ENCODE measurements at places on chromosomes 2 and 18. TPM values are rescaled to one million over a fixed set of nuclear protein-coding genes. Genes with fewer than 3 reads are reported as not detected.
A peak's percentile ranks its signal among the peaks of the same experiment; 100 is the strongest.

- peaks cover 28% of the 10 kb centered on the region for H3K4me1 ChIP-seq
- DNase-seq: no peak
- H3K4me3 ChIP-seq: peak overlapping the region; percentile 96
- no peaks in the 10 kb centered on the region for H3K27me3 ChIP-seq
- H3K27ac ChIP-seq: peak overlapping the region; percentile 87
- no peaks in the 10 kb centered on the region for H3K36me3 ChIP-seq
Observed at GRCh38 chr2:108535357-108535631, 1.0 kb downstream of the LIMS1 start.

DNA sequence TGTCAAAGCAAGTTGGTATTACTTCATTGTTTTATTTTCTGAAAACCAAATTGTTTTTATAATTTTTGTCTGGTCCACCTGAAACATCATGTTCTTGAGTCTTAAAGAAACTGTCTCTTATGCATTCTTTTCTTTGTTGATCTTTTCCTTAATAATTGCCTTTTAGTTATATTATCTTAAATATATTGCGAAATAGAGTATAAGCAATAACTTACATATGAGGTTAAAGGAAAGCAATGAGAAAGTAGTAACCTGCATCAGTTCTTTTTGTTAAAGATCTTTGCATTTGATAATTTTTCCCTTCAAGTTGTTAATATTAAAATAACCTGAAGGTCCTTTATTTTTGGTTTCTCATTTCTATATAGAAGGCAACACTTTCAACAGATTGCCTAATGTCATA, 315.0 kb downstream of the CTNNA2 start:
- H3K36me3 ChIP-seq: no peaks in the 10 kb centered on the region
- no peak overlapping the region for H3K4me3 ChIP-seq
- no peak overlapping the region for H3K27ac ChIP-seq
- no peaks in the 10 kb centered on the region for H3K4me1 ChIP-seq

DNA sequence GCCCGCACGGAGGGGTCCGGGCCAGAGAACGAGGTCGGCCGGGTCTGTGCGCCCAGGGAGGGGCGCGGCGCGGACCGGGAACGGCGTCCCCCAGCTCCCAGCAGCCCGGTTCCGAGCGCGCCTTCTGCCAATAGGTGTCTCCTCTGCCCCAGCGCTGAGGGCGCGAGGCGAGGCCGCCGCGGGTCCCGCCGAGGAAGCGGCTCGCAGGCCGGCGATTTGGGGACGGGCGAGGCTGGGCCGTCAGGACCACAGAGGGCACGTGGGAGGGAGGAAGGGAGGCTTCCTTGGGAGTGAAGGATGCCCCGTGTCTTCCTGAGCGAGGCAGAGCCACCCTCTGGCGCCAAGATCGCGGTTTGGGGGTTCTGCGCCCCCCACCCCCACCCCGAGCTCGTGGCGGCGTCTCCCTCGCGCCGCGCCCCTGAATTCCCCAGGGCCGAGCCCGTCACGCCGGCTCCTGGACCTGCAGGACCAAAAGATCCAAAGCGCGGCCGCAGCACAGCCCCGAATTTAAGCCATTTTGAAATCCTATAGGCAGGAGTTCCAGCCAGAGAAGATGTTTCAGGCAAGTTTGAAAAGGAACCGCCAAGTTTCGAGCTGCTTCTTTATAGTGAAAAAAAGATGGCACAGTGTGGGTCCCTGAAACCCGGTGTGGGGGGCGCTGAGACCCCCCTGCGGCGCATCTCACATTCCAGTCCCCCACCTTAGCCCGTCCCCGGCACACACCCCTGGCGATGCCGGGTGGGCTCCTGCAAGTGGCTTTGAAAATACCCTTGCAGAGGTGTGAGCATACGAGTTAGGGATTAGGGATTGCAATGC, 909 bp downstream of the NFATC1 start:
- peak overlapping the region; percentile 56 for H3K4me3 ChIP-seq
- no peaks in the 10 kb centered on the region for H3K36me3 ChIP-seq
- peaks cover 39% of the 10 kb centered on the region for H3K4me1 ChIP-seq
- H3K27ac ChIP-seq: no peak overlapping the region

DNA sequence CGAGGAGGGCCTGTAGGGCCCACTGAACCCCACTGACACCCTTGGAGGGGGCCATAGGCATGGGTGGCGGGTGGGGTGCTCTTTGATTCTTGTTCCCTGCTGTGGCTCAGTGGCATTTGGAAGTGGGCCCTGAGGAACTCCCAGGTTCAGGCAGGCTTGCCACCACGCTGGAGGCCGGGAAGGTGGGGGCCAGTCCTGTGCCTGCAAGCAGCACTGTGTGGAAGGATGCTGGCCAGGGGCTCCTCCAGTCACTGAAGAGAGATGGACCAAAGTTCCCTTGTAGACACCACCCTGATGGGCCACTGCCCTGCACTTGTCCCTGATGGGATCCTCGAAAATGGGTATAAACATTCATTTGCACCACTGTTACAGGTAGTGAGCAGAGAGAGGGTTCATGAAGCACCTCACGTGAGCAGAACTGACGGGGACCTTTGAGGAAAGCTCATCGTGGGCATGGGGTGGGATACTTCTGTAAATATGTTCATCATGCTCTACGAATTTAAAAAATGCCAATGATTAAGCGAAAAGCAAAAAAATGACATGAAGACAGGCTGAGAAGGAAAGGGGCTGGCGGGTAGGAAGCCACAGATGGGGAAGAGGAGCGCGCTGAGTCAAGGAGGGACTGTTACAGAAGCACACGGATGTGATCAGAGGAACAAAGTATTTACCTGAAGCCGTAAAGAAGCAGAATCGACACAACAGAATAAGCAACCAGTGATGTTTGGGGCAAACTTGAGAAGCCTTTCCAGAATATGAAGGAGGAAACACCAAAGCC, 45.2 kb upstream of the ASB1 start:
- H3K4me1 ChIP-seq: peaks cover 32% of the 10 kb centered on the region
- H3K4me3 ChIP-seq: no peak overlapping the region
- H3K27me3 ChIP-seq: peaks cover 1% of the 10 kb centered on the region
- no peak for DNase-seq

DNA sequence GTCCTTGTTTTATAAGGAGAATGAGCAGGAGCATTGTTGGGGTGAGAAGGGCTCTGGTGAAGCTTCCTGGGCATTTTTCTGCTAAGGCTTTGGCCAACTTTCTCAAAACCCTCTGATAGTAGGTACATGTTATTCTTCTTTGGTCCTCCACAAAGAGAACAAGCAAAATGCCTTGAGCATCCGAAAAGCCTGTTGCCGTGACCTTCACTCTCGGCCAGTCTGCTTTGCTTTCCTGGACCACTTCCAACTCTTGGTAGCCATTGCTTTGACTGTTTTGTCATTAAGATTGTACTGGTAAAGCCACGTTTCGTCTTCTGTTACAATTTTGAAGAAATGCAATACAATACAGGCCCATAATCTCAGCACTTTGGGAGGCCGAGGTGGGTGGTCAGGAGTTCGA, 27.4 kb upstream of the ALLC start:
- H3K27me3 ChIP-seq: peaks cover 20% of the 10 kb centered on the region
- H3K36me3 ChIP-seq: no peaks in the 10 kb centered on the region
- no peak overlapping the region for H3K27ac ChIP-seq
- peaks cover 1% of the 10 kb centered on the region for H3K4me1 ChIP-seq
- DNase-seq: no peak
- no peak overlapping the region for H3K4me3 ChIP-seq

GRCh38 chr2:211766689-211767088, 771.9 kb downstream of the ERBB4 start:
- H3K4me1 ChIP-seq: no peaks in the 10 kb centered on the region
- no peaks in the 10 kb centered on the region for H3K27me3 ChIP-seq
- no peak overlapping the region for H3K4me3 ChIP-seq

DNA sequence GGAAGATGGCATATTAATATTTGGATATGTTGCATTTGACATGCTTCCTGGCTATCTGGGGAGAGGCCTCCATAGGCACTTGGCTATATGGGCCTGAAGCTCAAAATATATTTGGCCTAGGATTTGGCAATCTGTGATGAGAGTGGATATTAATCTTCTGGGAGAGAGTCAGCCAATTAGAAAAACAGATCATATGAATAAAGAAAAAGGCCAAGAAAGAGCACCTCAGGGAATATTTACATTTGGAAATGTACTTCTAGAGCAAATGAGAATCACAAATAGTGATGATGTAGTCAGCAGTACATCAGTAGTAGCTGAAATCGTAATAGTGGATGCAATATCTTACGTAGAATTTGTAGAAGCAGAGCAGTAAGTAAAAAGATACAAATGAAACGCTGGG, 277.0 kb downstream of the CTNNA2 start:
- no peaks in the 10 kb centered on the region for H3K4me1 ChIP-seq
- no peak for DNase-seq
- H3K4me3 ChIP-seq: no peak overlapping the region
- H3K36me3 ChIP-seq: no peaks in the 10 kb centered on the region

DNA sequence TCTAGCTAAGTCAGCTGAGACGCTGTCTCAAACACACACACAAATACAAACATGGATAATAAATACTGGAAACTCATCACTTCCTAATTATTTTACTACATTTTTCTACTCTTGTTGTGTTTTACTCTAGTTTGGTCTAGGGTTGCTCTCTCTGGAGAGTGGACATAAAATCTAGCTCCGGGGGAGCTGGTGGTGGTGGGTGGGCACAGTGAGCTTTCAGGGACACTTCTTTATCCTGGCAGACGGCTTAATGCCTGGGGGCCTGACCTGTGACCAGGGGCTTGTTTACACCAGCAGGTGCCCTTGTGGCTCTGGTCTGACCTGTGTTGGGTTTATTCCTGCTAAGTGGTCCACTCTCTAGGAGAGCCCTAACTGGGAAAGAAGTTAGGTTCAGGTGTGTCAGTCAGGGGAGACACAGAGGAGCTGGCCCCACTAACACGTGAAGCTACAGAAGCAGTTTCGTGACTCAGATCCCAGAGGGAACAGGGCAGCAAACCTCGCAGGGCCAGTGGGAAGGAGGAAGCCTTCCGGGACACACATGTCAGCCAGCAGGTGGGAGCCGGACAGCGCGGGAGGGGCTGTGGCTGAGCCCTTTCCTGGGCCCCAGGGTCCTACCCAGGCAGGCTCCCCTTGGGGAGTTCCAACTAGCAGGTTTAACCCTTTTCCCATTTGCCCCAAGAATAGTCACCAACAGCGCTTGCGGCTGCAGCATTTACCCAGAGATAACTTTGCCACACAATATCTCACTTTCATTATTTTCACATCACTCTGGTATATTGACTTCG, 22.5 kb upstream of the BOK start:
- H3K36me3 ChIP-seq: no peaks in the 10 kb centered on the region
- DNase-seq: no peak
- H3K4me3 ChIP-seq: no peak overlapping the region
- peaks cover 20% of the 10 kb centered on the region for H3K27me3 ChIP-seq
- no peak overlapping the region for H3K27ac ChIP-seq

DNA sequence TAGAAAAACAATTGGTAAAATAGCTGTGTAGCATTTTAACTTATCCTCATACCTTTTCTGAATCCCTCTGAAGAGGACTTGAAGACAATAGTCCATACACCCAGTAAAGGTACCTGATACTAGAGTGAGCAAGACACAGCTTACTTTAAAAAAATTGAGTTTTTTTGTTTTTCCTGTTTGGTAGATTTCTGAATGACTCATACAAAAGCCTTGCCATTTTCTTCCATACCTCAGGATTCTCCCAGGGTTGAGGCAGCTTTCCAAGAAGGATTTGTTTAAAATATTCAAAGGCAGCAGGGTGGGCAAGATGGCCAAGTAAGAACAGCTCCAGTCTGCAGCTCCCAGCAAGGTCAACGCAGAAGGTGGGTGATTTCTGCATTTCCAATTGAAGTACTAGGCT, 551.0 kb upstream of the LRATD1 start:
- no peaks in the 10 kb centered on the region for H3K36me3 ChIP-seq
- no peak overlapping the region for H3K27ac ChIP-seq
- H3K4me1 ChIP-seq: no peaks in the 10 kb centered on the region
- H3K4me3 ChIP-seq: no peak overlapping the region
- no peaks in the 10 kb centered on the region for H3K27me3 ChIP-seq

GRCh38 chr2:157433394-157433793, 10.5 kb downstream of the CYTIP start:
- H3K36me3 ChIP-seq: peaks cover 98% of the 10 kb centered on the region
- peak overlapping the region; percentile 85 for H3K4me3 ChIP-seq
- peak overlapping the region; percentile 91 for H3K27ac ChIP-seq
- no peaks in the 10 kb centered on the region for H3K27me3 ChIP-seq
- DNase-seq: no peak
- H3K4me1 ChIP-seq: peaks cover 93% of the 10 kb centered on the region

- DNase-seq: no peak
- H3K27ac ChIP-seq: no peak overlapping the region
- no peak overlapping the region for H3K4me3 ChIP-seq
- no peaks in the 10 kb centered on the region for H3K27me3 ChIP-seq
- H3K4me1 ChIP-seq: peaks cover 3% of the 10 kb centered on the region
- H3K36me3 ChIP-seq: peaks cover 2% of the 10 kb centered on the region
Observed at GRCh38 chr18:23495723-23496440, 7.4 kb upstream of the RMC1 start.

DNA sequence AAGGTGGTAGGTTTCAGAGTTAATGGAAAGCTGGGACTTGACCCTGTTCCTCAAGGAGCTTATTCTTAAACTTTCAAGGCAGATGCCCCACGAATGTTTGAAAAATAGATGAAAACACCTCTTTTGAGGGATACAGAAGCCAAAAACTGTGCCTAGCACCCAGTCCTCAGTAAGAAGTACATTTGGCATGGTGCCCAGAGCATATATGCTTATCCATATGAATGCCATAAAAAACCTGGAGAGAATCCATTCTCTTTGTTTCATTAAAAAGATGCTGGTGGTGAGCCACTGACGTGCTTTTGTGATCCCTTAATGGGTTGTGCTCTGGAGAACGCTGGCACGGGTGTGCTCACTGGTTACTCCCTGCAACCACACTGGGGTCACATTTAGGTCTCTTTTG, 69.0 kb downstream of the IL1R2 start:
- no peaks in the 10 kb centered on the region for H3K27me3 ChIP-seq
- H3K27ac ChIP-seq: no peak overlapping the region
- H3K36me3 ChIP-seq: no peaks in the 10 kb centered on the region
- no peak for DNase-seq
- H3K4me1 ChIP-seq: peaks cover 10% of the 10 kb centered on the region

GRCh38 chr2:231069379-231070054, 12.8 kb downstream of the PSMD1 start:
- no peaks in the 10 kb centered on the region for H3K27me3 ChIP-seq
- H3K4me3 ChIP-seq: no peak overlapping the region
- peaks cover 2% of the 10 kb centered on the region for H3K4me1 ChIP-seq
- DNase-seq: no peak

- H3K36me3 ChIP-seq: peaks cover 14% of the 10 kb centered on the region
- DNase-seq: no peak
- H3K4me1 ChIP-seq: peaks cover 72% of the 10 kb centered on the region
- peak overlapping the region; percentile 55 for H3K27ac ChIP-seq
Observed at GRCh38 chr2:143171817-143172216, 42.6 kb downstream of the ARHGAP15 start.

- DNase-seq: no peak
- no peak overlapping the region for H3K4me3 ChIP-seq
- peaks cover 5% of the 10 kb centered on the region for H3K4me1 ChIP-seq
- H3K27ac ChIP-seq: no peak overlapping the region
- peaks cover 14% of the 10 kb centered on the region for H3K27me3 ChIP-seq
- no peaks in the 10 kb centered on the region for H3K36me3 ChIP-seq
Observed at GRCh38 chr18:11860594-11861450, 9.6 kb downstream of the CHMP1B start.

Gene MYO3B
- not detected for polyA plus RNA-seq

Gene GPR39
- not detected for polyA plus RNA-seq

Gene SAG
- polyA plus RNA-seq: not detected

Gene RAB3GAP1
- 23.2 TPM for polyA plus RNA-seq

Gene OTOS
- not detected for polyA plus RNA-seq

Gene ANXA4
- polyA plus RNA-seq: 15.8 TPM
